ENCODE measurements at places on chromosomes 1 and 21.

DNA sequence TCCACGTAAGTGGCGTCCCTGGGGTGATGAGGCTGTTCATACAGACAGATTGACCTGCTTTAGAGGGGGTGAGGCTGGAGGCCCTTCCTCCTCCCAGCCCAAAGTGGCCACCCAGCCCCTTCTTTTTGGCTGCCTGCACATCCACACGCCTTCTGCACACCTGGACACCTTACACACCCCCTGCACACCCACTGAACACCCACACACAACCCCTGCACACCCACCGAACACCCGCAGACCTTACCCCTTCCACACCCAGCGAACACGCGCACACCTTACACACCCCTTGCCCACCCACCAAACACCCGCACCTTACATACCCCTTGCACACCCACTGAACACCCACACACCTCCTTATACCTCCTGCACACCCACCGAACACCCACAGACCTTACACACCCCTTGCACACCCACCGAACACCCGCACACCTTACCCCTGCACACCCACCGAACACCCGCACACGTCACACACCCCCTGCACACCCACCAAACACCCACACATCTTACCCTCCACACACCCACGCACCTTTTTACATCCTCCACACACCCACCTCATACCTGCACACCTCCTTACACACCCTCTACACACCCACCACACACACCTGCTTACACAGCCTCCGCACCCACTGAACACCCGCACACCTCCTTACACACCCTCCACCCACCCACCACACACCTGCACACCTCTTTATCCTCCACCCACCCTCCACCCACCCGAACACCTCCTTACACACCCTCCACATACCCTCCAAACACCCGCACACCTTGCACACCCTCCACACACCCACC, 37.7 kb downstream of the COQ8A start:
- no peak for DNase-seq

GRCh38 chr1:114379987-114380386, 131.0 kb downstream of the TRIM33 start:
- no peak for DNase-seq

GRCh38 chr1:43058545-43059360, 100.1 kb upstream of the SLC2A1 start:
- DNase-seq, result no peak

GRCh38 chr1:54474310-54475251, 68.4 kb upstream of the SSBP3 start:
- no peak for DNase-seq

DNA sequence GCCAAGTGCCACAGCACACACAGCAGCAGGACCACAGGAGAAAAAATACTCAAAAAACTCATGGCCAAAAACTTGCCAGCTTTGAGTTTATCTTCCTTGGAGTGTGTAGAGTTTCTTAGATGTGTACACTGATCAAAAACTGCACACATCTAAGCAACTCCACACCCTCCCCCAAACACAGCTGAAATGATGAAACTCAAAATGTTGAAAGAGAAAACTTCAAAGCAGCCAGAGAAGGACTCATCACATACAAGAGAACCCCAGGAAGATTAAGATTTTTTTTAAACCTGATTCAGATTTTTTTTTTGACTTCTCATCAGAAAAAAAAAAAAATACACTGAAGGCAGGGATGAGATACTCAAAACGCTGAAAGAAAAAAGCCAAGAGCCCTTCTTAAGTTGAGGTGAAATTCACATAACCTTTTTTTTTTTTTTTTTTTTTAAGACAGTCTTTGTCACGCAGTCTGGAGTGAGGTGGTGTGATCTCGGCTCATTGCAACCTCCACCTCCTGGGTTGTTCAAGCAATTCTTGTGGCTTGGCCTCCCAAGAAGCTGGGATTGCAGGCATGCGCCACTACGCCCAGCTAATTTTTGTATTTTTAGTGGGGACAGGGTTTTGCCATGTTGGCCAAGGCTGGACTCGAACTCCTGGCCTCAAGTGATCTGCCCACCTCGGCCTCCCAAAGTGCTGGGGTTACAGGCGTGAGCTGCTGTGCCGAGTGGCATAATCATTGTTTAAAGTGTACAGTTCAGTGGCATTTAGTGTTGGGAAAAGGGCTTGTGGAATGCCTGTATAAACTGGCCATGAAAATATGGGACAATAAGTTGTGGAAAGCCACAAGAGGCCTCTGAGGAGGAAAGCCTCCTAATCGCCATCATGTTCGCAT, 20.9 kb upstream of the PDXK start:
- no peak for DNase-seq

DNA sequence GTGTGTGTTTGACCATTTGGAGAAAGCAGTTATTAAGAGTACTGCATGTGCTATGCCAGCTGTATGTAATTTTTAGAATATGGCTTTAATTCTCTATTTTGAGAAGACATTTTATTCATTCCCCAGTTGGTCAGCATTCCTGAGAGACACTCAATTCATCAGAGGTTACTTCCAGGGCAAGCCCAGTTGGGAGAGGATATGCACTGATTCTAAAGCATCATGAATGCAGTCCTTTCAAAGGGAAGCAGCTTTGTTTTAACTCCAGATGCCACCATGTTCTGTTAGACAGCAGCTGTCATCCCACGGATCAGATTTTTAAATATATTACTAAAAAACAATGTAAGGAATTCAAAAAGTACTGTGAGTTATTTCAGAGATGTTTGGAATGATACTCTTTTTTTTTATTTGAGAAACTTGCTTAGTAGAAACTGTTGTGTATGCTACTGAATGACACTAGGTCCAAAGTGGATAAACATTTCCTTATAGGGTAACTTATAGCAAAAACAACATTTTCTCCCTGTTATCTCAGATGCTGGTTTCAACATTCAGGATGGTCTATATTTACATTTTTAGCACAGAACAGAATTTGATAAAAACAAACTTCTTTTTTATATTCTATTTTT, 149.5 kb upstream of the B3GALT2 start:
- DNase-seq, result no peak

- DNase-seq, result no peak
These were observed 19.0 kb downstream of the THEMIS2 start for GRCh38 chr1:27891196-27891889.

GRCh38 chr1:2279210-2279639, 51.1 kb downstream of the SKI start:
- DNase-seq, result no peak

GRCh38 chr1:1219341-1219740, 5.4 kb upstream of the TNFRSF4 start:
- DNase-seq, result no peak

DNA sequence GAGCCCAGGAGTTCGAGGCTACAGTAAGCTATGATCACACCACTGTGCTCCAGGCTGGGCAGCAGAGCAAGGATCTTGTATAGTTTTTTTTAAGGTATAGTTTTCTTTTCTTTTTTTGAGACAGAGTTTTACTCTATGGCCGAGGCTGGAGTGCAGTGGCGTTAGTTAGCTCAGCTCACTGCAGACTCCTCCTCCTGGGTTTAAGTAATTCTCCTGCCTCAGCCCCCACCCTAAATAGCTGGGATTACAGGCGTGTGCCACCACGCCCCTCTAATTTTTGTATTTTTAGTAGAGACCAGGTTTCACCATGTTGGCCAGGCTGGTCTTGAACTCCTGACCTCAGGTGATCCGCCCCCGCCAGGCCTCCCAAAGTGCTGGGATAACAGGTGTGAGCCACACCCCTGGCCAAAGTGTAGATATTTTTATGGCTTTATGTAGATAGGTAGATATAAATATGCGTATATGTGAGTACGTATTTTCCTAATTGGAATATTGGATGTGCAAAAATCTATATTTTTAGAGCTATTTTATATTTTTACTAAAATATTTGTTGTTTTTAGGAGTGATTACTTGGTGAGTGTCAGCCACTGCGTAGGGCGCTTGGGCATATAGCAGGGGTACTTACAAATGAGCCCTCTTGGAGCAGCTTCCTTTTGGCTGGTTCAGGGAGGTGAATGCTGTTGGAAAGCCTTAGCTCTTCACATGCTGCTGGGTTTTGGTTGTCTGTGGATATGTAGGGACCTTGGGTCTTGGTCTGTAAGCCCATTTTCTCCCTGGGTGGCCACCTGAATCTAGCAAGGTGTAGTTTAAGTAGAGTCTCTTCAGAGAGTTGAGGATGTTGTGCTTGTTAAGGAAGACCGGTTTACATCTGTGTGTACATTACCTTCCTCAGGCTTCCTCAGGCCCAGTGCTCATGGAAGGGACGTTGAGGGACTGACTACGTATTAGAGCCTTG, 9.5 kb downstream of the KDM4A start:
- DNase-seq, result no peak

- no peak for DNase-seq
These were observed 20.7 kb upstream of the ABCB10 start for GRCh38 chr1:229579059-229579673.

DNA sequence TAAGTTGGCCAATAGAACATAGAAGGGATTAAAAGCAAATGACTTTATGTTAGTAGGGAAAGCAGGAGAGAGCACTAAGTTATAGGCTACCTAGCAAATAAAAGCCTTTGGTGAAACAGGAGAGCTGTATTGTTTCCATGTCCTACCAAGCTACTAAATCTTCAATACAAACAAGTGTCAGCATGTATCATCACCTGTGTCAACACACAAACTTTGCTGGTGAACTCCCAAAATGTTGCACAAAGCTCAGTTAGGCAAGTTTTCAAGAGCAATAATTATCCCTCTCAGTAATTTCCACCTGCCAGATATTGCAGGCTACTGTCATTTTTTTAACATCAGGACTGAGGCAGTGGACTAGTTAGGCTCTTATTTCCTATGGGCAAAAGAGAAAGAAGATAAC, 77.7 kb upstream of the ADAM30 start:
- no peak for DNase-seq

DNA sequence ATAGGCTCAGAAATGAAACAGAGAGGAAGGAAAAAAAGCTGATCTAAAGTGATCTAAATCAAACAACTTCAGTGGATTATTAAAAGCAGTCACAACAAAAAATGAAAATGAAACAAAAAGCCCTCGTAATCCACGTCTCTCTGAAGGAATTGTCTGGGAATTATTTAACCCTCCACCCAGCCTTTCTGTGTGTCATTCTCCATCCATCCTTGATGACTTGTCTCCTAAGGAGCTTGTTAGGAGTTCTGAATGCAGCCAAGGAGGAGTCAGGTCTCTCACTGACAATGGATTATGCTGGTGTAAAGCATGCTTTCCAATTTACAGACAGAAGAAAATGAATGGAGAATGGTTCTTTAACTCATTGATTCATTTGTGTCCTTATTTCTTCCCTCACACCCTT, 359.3 kb upstream of the RUNX1 start:
- no peak for DNase-seq

DNA sequence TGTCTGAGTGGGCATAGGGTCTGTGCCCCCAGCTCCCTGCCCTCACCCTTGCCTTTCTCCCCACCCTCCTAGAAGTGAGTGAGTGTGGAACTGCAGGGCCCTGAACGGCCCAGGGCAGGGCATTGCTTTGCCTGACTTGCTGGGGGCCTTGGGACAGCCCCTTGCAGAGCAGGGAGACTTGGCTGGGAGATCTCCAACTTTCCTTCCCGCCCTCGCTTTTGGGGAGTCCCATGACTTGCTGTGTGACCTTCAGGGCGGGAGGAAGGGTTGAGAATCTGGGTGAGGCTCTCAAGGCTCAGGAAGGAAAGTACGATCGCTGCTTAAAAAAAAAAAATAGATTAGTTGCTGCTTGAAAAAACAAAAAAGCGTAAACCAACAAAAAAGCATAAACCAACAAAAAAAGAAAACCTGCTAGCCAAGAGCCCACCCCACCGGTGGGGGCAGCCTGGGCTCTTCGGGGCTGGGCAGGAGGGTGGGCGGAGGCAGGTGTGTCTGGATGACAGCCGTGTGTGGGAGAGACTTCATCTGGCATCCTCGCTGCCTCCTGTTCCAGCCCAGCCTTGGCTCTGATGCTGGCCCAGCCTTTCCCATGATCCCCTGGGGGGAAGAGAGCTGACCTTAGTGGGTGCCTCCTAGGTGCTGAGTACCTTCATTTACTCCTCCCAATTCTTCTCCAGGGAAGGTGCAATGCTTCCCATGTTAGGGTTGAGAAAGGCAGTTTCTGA, 6.5 kb downstream of the NBL1 start:
- no peak for DNase-seq

- no peak for DNase-seq
These were observed 95.1 kb downstream of the GPATCH2 start for GRCh38 chr1:217535601-217536377.

GRCh38 chr21:25094695-25095094, 512.6 kb downstream of the MRPL39 start:
- no peak for DNase-seq

DNA sequence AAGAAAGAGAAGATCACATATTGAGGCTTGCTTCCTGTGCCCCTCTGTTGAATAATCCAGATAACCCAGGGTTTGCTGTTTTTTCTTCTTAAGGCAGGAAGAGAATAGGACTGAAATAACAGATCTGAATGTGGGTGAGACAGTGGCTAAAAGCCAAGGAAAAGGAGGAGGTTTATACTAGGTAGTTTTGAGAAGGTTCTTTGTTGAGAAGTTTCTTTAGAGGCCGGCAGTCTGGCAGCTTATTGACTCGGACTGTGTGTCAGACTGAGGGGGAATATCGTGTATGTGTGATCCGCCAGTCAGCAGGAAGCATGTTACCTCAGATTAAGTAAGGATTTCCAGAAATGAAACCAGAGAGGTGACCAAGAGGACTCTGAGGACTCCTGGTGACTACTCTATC, 119.8 kb downstream of the PLA2G4A start:
- no peak for DNase-seq

DNA sequence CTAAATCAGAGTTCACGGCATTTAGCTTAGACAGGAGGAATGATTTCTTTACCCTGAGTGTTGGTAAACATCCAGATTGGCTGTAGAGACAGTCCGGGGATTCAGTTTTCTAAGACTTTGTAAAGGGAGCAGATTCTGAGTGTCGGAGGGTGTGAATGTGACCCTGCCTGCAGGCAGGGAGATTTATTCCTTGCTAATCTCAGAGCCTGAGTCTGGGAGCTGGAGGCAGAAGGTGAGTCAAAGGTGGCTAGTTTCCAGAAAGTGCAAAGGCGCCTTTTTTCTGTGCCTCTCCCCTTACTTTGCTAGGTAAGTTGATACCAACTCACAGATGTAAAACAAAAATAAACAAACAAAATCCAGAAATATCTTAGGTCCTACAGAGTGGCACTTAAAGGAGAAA, 11.7 kb downstream of the ATP1B1 start:
- DNase-seq, result no peak

DNA sequence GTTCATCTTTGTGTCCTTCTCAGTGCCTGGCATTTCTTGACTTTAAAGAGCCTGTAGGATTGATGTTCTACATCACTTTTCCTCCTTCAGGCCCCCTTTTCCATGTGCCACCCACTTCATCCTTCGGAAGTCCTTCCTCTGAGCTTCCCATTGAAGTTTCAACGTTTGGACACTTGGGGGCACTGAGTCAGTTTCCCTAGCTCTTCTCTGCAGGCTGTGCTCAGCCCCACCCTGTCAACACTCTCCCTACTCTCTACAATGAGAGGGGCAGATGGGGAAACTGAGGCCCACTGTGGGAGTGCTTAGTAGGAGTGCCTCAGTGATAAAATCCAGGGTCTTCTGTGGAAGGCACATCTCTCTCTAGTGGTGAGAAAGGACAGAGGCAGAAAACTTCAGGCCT, 11.9 kb downstream of the KCNJ10 start:
- DNase-seq, result no peak

DNA sequence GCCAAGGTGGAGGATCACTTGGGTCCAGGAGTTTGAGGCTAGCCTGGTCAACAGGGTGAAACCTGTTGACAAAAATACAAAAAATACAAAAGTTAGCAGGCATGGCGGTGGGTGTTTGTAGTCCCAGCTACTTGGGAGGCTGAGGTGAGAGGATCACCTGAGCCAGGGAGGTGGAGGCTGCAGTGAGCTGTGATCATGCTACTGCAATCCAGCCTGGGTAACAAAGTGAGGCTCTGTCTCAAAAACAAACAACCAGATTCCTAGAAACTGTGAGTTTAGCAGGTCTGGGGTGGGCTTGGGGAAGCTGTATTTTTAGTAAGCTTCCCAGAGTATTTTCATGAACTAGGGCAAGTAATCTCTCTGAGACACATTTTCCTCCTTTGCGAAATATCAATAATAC, 5.2 kb upstream of the MYOM3 start:
- DNase-seq, result no peak

Measured in activated CD8-positive, alpha-beta memory T cell treated with anti-CD3 and anti-CD28 coated beads for 1 hour (primary cell).